ENCODE measurements at places on chromosomes 7 and 10.
A peak's percentile ranks its signal among the peaks of the same experiment; 100 is the strongest.

DNA sequence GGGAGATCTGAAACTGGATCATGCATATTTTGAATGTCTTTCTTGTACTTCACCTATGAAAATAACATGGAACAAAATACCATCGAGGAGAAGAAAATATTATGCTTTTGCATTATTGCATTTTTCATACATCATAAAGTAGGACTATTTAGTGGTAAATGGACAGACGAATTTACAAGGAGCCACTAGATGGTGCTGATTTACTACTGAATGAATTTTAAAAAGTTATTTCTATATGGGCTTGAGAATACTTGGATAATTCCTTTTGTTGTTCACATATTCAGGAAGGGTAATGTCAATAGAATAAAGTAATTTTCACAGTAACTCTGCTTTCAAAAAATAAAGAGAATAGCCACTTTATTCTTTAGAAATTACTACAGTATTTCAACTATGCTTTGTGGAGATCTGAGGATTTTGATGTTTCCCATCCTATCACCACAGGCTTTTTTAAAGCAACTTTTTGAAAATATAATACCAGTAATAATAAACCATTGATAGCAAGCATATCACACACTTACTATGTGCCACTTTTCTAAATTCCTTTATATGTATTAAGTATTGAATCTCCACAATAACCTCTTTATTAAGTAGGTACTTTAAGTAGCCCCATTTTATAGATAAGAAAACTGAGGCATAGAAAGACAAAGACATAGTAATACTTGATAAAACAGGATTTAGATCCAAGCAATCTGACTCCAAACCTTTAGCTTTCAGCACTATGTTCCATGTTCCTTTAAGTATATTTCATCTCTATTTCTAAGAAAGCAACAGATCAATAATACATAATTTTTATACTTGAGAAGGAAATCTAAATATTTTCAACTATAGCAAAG lies 38.6 kb downstream of the NEBL start:
- DNase-seq, result no peak

GRCh38 chr7:31091924-31092434 lies 39.9 kb downstream of the ADCYAP1R1 start:
- DNase-seq, result no peak

DNA sequence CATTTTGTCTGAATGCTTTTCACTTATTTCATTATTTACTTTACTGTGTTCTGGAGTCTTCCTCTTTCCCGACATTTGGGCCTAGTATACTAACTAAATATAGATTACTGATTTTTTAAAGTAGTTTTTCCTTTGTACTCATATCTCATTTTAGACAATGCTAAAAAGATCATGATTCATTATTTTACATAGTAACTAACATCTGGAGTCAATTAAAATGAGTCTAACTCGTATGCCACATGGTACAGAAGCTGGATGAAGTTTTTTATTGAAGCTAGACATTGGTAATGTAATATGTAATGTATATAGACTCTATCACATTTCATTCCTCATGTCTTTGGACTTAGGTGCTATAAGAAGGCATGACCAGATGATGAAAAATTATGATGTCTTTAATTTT lies 156.3 kb upstream of the HGF start:
- DNase-seq, result no peak

GRCh38 chr7:51123322-51124019 lies 193.1 kb downstream of the COBL start:
- DNase-seq, result peak; percentile 62

GRCh38 chr10:8508882-8509281 lies 454.4 kb downstream of the GATA3 start:
- no peak for DNase-seq

DNA sequence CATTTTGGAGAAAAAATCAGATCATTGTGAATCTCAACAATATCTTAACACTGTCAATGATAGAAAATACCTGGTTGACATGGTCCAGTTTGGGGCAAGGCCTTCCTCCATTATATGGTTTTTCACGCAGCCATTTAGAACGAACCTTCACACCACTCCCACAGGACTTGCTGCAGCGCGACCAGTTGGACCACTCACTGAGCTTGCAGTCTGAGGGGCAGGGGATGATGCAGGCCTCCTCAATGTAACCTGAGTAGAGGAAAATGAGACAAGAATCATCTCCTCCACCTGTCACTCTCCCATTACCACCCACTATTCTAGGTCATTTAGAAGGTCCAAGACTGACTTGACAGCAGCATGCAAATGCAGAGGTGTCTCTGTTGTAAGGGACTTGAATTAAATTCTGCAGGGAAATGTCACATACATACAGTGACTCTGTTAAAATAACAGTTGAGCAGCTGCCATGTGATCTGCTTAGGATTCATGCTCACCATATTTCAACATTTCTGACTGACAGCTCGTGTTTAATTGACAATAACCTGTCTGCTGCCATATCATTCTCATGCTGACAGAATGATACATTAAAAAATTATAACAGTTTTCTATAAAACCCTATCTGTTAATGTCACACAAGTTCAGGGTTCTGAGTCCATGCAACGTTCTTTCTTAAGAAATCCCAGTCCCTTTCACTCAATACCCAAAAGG lies 403.0 kb downstream of the THSD7A start:
- DNase-seq, result no peak

DNA sequence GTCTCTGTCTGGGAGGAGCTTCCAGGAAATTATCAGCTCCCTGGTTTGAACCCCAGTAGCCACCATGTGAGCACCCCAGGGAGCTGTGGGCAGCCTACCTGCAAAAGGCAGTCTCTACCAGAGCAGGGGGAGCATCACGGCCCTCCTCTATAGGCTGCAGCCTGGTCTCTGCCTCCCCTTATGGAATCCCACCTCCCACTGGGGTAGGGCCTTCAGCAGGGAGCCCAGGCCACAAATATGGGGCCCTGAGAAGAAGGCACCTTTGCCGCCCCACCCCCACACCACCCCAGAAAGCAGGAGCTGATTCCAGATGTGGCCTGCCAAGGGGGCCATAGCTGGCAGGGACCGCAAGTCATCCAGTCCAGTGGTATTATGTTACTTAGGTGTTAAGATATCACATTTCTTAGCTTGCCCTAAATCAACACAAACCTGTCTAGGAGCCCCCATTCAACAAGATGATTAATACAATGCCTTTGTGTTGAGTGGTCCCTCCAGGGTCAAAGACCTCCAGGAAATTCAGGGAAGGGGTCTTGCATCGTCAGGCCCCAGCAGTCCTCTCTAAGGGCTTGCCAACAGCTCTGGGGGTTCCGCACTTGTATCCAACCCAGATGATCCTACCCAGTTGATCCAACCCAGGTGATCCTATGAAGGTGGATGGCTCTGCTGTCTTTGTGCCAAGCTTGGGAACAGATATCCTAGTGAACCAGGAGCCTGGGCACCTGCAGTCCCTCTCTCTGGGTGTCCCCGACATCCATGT lies 114.9 kb downstream of the OAT start:
- peak; percentile 57 for DNase-seq

Data from lower leg skin (tissue), 4 donors.